ENCODE measurements at places on chromosomes 2 and 18.

DNA sequence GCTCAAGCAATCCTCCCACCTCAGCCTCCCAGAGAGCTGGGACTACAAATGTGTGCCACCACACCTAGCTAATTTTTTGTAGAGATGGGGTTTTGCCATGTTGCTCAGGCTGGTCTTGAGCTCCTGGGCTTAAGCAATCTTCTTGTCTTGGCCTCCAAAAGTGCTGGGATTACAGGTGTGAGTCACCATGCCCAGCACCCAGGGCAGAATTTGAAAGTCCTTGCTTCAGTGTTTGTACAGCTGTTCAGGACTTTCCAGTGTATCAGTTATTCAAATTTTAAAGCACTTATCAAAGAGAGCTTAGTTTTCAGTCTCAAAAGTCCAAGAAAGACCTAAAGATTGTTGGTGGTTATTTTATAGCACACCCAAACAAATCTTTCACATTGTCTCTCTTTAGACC lies 43.6 kb upstream of the VPS54 start:
- no peak for DNase-seq

- DNase-seq: no peak
These were observed 9.6 kb upstream of the CENPA start for GRCh38 chr2:26776195-26776800.

DNA sequence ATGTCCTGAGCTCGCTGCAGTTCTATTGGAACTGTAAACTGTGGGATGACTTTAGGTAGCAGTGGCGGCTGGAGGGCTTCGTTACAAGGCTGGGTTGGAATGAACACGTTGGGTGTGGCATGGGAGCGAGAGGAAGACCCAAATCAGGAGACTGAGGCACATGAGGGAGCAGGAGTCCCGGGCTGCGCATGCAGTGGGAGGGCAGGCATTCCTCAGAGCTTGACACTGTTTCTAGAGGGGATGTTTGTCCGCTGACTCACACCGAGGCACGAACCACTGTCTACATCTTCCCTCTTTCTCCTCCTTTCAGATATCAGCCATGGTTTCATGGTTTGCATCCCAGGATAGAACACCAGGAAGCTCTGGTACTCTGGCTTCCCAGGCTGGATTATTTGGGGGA lies 40.6 kb upstream of the LAMA1 start:
- no peak for DNase-seq

GRCh38 chr2:138536302-138536701 lies 34.7 kb downstream of the SPOPL start:
- DNase-seq: no peak

DNA sequence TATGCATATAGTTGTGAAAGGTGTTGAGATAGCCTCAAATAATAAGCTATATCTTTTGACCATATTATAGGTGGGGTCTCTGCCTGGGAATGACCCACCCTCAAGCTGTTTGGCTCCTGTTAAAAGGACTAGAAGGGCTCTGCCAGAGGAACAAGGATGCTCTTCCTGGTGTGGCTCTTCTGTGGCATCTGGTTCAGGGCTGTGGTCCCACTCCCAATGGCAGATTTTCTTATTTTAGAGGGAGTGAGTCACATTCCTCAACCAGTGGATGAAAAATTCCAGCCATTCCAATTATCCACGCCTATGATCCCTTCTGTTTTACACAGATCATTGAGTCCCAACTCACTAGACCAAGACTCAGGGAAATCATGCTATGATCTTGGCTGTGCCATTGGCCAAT lies 119.9 kb downstream of the PARD3B start:
- no peak for DNase-seq

- DNase-seq: no peak
These were observed 42.1 kb upstream of the MAP4K3 start for GRCh38 chr2:39479053-39479670.

- DNase-seq: no peak
These were observed 68.3 kb downstream of the IL1R2 start for GRCh38 chr2:102060047-102060446.

DNA sequence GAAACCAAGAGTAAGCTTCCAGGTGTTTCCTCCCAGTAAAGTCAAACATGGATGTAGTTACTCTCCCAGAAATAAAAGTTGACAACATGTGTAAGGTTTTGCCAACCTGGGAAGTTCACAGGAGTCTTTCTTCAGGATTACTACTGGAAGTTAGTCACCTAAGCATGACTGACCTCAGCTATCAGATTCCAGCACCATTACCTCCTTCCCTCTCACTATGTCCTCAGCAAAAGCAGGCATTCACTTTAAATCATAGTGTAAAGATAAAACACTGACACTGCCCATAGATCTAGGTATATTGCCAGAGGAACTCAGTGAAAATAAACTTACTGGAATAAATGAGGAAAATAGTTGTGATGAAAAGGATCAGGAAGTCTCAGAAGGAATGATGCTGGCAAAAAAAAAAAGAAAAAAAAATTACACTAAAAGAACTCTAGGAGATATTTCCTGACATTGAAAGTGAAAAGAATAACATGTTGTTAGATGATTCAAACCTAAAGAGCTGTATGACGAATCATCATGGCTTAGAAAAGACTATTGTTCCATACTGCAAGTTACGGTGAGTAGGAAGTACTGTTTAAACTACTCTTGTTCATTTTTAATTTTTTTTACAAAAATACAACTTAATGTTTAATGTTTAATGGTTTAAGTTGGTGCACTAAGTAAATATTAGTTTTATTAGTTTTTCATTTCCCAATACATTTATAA lies 484.5 kb upstream of the ZNF804A start:
- DNase-seq: no peak

DNA sequence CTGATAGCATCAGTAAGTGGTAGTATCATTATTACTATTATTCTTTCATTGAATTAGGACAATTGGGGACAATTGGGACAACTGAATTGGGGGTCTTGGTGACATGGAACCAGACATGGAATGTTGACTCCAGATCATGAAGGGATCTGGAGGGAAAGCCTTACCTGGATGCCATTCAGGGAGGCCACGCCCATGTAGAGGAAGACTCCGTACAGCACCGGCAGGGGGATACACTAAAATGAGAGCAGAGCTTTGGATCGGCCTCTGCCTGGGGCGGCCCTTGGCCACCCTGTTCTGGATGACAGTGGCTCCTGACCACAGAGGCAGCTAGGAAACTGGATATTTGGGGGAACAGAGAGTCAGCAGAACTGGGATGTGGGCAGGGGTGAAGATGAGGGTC lies 29.2 kb downstream of the MTHFD2 start:
- no peak for DNase-seq

- peak; percentile 20 for DNase-seq
These were observed 470.6 kb upstream of the MEX3C start for GRCh38 chr18:51668101-51668500.

DNA sequence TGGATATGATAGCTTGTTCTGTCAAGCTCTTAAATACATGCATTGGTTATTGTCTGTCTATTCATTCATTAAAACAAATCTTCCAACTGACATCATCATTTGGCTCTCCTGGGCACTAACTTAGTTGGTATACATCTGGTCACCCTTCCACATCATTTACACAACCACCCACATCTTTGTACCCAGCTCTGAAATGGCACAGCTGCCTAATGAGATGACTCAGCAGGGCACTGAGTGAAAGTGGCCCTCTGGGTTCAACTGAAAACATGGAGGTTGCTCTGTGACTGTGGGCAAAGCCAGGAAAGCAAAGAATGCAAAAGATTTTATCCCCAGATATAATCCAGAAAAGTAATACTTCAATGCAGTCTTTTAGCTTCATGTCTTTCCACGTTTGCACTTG lies 234.0 kb upstream of the MAP2 start:
- no peak for DNase-seq

GRCh38 chr18:9890957-9891356 lies 5.2 kb downstream of the TXNDC2 start:
- DNase-seq: no peak

DNA sequence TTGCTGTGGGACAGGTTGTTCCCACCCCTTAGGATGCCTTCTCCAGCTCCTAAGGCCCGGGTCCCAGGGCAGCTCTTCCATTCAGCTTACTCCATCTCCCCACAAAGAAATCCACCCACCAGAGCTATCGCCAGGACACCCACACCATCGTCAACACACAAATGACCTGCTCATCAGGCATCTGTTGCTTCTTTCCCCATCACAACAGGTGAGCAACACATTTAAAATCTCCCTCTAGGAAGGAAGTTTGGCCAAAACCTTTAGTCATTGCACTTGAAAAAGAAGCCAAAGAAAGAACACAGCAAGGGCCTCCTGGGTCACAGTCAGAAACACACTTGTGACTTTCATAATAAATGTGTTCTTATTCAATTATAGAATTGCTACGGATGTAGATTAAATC lies 289.0 kb downstream of the PIEZO2 start:
- DNase-seq: no peak

- DNase-seq: no peak
These were observed 213.4 kb downstream of the LTBP1 start for GRCh38 chr2:33160191-33160590.

- no peak for DNase-seq
These were observed 243.2 kb upstream of the BOD1L2 start for GRCh38 chr18:56903686-56904085.

DNA sequence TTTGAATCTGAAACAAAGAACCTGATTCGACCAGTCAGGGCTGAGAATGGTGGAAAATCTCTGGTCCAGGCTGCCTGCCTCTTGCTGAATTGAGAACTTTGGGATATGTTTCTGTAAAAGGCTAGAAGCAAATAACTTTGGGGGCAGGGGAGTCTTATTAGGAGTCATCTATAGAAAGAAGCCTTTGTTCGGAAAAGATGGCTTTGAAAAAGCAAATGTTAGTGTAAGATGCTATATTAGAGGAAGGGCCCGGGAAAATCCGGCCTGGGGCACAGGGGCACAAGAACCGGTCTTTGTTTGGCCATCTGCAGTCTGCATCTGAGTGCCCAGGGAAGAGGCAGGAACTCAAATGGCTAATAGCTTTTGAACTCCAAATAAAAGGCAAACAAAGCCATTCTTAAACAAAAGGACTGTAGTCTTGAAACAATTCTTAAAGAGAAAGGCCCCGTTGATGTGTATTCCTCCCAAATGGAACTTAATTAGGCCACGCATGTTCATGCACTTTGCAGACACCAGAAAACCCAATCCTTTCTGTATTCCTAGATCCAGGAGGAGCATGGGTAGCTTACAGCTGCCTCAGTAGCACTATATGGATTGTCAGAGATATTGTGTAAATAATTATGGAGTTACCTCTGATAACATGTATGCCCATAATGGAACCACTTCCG lies 180.0 kb upstream of the ARL4C start:
- DNase-seq: no peak

- DNase-seq: no peak
These were observed 339.8 kb upstream of the EPHA4 start for GRCh38 chr2:221911890-221912289.

DNA sequence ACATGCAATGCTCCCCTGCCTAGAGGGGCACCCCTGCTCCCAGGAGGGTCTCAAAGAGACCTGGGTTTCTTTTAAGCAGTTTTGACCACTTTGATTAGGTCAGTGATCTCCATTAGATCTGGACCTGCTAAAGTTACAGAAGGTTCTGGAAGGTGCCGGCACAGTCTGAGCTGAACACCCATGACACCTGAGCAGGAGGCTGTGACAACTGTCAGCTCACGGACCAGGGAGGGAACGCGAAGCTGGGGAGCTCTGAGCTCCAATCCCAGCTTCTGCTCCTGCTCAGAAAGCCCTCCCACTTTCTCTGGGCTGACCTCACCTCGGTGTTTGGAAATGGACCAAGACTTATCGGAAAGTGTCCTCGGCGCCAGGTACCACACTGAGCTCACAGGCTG lies 113.8 kb downstream of the NFATC1 start:
- no peak for DNase-seq

GRCh38 chr18:13474336-13474735 lies 252.0 kb downstream of the FAM210A start:
- no peak for DNase-seq

Measured in HEK293T (cell line).